Activated CD4-positive, CD25-positive, alpha-beta regulatory T cell treated with anti-CD3 and anti-CD28 coated beads, Interleukin-2, amount 50 U/mL, for 16 hours (primary cell): ENCODE measurements at places on chromosomes 12 and 14.

GRCh38 chr12:84159260-84159659, 753.3 kb downstream of the SLC6A15 start:
- no peak for DNase-seq

GRCh38 chr12:92462049-92462448, 240.7 kb upstream of the PLEKHG7 start:
- no peak for DNase-seq

DNA sequence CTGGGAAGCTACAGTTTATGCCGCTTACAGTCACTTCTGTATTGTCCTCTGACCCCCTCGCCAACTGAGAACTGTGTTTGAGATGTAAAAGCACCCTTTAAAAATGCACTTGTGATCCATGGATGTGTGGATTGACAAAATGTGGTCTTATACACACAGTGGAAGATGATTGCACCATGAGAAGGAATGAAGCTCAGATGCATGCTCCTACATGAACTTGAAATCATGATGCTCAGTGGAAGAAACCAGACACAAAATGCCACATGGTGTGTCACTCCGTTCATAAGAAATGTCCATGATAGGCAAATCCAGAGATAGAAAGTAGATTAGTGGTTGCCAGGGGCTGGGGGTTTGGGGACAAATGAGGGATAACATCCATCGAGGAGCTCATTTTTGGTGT, 58.0 kb downstream of the PITPNM2 start:
- no peak for DNase-seq

DNA sequence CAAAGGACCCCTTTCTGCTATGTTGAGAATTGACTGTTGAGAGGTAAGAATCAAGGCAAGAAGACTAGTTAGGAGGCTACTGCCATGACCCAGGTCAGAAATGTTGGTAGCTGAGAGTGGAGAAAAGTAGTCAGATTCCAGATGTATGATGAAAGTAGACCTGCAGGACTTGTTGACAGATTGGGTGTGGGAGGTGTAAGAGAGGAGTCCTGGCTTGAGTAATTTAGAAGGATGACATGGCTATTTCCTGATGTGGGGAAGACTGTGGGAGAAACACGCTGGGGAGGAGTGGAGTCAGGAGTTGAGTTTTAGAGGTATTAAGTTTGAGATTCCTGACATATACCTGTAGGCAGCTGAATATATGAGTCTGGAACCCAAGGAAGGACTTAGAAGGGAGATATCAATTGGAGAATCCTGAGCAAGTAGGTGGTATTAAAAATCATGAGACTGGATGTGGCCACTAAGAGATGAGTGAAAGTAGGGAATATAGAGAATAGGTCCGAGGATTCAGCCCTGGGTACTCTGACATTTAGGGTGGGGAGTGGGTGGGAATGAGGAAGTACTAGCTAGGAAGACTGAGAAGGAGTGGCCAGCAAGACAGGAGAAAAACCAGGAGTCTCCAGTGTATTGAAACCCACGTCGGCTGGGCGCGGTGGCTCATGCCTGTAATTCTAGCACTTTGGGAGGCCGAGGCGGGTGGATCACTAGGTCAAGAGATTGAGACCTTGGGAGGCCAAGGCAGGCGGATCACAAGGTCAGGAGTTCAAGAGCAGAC, 12.6 kb upstream of the DDX47 start:
- DNase-seq, result no peak

DNA sequence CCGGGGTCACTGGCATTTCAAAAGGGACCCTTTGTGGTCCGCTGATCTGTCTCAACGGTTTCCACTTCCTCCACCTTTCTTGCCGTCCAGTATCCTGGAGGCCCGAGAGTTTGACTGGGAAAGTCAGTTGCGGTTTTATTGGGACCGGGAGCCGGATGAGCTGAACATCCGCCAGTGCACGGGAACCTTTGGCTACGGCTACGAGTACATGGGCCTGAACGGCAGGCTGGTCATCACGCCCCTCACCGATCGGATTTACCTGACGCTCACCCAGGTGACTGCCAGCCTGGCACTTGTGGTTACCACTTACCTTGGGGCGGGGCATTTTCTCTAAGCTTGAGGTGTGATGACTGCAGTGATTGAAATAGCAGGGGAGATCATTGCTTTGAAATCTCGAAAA, 83.8 kb downstream of the DNAH10 start:
- no peak for DNase-seq

GRCh38 chr12:26869104-26869494, 36.1 kb upstream of the ITPR2 start:
- DNase-seq, result no peak

- no peak for DNase-seq
Observed at GRCh38 chr12:42631513-42631912, 42.0 kb upstream of the PRICKLE1 start.

GRCh38 chr12:92560713-92561542, 141.9 kb upstream of the PLEKHG7 start:
- no peak for DNase-seq

DNA sequence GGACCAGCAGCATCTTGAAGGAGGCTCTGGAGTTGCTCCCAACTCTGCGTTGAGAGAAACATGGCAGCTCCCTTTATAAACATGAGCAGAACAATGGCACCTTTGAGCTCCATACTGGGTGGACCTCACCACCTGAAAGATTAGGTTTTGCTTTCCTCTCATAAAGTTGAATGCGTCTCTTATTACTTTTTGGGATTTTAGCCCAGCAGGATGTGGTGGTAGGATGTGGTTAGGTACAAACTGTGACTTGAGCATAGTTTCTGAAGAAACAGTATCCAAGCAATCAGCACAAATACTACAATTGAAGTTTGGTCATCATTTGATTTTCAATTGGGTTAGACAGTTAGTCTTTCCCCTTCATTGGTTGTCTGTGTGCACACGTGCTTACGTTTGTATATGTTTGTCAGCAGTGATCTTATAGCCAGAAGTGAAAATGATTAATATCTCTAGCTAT, at the start of gene PRR4:
Gene PRR4, minus strand, starts transcription at position 51 of the 454 bp plus-strand sequence. Its CDS starts 38 bp downstream, at position 13.
- DNase-seq, result no peak

DNA sequence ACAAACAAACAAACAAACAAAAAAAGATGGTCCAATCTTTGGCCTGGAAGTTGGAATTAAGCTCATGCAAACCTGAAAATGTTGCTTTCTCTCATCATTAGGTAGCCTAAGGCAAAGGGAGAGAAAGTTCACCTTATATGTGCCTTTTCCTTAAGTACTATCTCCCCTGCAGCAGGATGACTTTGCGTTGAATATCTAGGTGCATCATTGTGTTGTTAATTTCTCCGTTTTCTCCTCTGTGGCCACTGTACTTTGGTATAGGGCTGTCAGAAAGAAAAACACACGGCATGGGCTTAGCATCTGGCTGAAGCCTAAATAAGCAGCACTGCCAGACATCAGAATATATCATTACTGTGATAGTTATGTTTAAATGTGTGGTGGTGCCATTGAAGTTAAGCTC, 345.5 kb downstream of the BCAT1 start:
- no peak for DNase-seq

- DNase-seq, result no peak
Observed at GRCh38 chr14:81273961-81274575, 53.3 kb upstream of the GTF2A1 start.

GRCh38 chr12:11014234-11014633, 8.2 kb downstream of the TAS2R19 start:
- DNase-seq, result no peak

GRCh38 chr14:97832776-97833175, 1035.6 kb downstream of the VRK1 start:
- DNase-seq, result no peak

GRCh38 chr14:101552786-101553231, 8.5 kb upstream of the DIO3 start:
- DNase-seq, result no peak

GRCh38 chr12:120546050-120546386, 11.9 kb downstream of the RNF10 start:
- no peak for DNase-seq

DNA sequence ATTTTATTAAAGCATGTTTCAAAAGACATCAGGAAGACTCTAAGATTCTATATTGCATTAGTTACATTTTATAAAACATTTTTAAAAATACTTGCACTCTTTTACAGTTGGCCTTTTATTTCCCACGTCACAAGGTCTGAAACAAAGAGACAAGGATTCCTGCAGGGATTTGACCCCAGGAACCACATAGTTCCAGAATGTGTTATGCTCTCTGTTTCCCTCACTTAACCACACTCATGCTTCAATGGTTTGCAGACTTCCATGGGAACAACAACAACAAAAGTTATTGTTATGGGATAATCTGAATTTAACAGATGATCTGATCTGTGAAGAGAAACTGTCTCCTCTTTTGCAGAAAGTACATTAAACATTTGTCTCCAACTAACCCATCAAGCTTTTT, 104.3 kb upstream of the PPFIA2 start:
- DNase-seq, result no peak

DNA sequence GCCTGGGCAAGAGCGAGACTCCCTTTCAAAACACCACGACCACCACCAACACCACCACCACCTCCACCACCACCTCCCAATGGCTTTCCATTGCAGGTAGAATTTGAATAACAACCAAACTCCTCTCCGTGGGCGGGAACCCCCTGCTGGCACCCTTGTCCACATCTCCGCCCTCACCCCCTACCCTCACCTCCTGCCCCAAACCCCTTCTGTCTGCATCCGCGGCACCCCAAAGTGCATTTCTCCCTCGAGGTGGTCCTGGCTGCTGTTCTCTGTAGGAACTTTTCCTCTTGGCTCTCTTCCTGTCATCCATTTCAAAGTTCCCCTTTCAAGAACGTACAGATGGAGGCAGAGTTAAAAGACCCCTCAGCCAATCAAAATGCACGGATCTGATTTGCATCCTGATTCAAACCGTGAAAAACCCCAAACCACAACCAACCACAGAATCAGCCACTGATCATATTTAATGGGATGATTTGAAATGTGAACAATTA, 3.8 kb downstream of the SDSL start:
- no peak for DNase-seq

DNA sequence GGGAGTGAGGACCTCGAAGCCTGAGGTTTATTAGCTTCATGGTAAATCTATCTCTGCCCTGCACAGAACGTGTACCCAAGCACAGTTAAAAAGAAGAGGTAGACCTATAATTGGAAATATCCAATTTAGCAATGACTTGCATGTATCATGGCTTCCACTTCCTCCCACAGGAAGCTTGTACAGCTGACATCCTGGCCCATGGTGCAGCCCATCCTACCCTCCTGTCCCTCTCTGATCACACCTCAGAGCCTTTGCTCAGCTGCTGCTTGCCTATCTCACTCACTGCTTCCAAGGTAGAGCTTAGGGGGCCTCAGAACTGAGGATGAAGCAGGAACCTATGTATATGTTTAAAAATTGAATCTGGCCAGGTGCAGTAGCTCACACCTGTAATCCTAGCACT, 4.3 kb upstream of the BCDIN3D start:
- no peak for DNase-seq

DNA sequence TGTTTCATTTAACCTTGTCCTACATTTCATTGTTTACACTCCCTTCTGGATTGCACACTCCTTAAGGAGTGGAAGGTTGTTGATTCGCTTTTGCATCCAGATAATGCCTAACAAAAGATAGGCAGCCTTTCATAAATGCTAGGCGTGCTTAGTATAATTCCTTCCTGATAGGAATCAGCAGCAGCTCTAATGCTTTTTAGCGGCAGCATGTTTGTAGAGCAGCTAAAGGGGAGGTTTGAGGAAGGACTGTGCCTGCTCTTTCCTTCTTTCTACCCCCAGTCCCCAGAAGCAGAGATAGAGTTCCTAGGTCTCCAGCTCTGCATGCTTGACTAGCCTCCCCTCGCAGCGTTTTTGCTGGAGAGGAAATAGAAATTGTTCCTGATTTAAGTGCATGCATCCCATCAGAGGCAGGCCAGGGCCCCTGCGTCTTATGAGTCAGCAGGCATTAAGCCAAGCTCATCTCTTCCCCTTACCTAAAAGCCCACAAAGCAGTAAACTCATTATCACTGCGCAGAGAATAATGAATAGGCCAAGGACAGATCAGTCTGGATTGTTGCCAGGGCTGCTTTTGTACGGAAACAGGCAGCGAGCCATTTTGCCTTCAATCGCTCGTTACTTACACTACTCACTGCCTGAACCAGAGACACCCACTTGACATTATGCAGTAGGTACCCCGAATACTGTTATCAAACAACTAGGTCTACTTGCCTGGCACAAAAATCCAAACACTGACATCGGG, 14.0 kb upstream of the TBPL2 start:
- no peak for DNase-seq

- no peak for DNase-seq
Observed at GRCh38 chr14:32412103-32412502, 83.0 kb downstream of the AKAP6 start.

GRCh38 chr14:68624541-68625220, 168.2 kb downstream of the ZFP36L1 start:
- DNase-seq, result no peak
